ENCODE measurements at places on chromosomes 5 and 9. TPM values are rescaled to one million over a fixed set of nuclear protein-coding genes. Genes with fewer than 3 reads are reported as not detected.

DNA sequence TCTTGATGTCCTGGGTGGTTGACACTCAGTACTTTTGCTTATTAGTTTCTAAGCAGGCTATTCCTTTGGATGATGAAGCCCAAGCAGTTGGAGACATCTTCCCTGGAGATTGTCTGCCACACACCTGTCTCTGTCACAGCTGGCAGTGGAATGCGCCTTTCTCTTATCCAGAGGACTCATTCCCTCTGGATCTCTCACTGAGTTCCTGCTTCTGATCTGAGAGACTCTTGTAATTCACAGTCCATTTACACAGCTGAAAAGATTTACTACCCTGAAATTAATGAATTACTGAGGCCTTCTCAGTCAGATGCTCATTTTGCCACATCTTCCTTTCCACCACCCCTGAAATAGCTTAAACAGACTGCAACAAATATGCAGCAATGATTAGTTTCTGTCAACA, 15.9 kb downstream of the TAL2 start:
- H3K27me3 ChIP-seq, result no peaks in the 10 kb centered on the region
- H3K4me1 ChIP-seq, result no peaks in the 10 kb centered on the region
- no peak for DNase-seq
- no peak overlapping the region for H3K27ac ChIP-seq

ANKRD20A1 gene
- total RNA-seq, result 0.10 TPM

- H3K4me1 ChIP-seq, result no peaks in the 10 kb centered on the region
- H3K36me3 ChIP-seq, result no peaks in the 10 kb centered on the region
- no peak overlapping the region for H3K4me3 ChIP-seq
- DNase-seq, result no peak
- H3K27me3 ChIP-seq, result no peaks in the 10 kb centered on the region
- H3K27ac ChIP-seq, result no peak overlapping the region
Measured at GRCh38 chr5:167999182-167999581, 292.3 kb upstream of the WWC1 start.

- H3K4me3 ChIP-seq, result no peak overlapping the region
- no peak for DNase-seq
- peaks cover 6% of the 10 kb centered on the region for H3K4me1 ChIP-seq
- no peaks in the 10 kb centered on the region for H3K36me3 ChIP-seq
- no peak overlapping the region for H3K27ac ChIP-seq
Measured at GRCh38 chr5:79189439-79190234, 46.3 kb upstream of the JMY start.

GRCh38 chr9:134071149-134071548, 3.3 kb upstream of the BRD3 start:
- no peak for DNase-seq
- H3K4me3 ChIP-seq, result no peak overlapping the region
- no peaks in the 10 kb centered on the region for H3K36me3 ChIP-seq
- no peak overlapping the region for H3K27ac ChIP-seq

DNA sequence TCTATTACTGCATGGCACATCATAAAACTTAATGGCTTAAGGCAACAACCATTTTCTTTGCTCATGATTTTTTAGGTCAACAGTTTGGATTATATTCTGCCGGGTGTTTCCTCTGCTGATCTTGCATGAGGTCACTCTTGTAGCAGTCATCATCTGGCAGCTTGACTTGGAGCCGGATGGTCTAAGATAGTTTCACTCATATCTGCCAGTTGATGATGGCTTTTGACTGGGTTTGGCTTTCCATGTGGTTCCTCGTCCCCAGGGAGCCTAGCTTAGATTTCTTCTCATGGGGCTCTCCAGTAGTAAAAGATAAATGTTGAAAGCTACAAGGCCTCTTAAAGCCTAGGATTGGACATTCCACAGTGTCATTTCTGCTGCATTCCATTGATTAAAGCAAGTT, 27.4 kb downstream of the LNPEP start:
- H3K4me1 ChIP-seq, result peaks cover 11% of the 10 kb centered on the region
- H3K4me3 ChIP-seq, result no peak overlapping the region
- H3K27me3 ChIP-seq, result no peaks in the 10 kb centered on the region
- DNase-seq, result no peak

DNA sequence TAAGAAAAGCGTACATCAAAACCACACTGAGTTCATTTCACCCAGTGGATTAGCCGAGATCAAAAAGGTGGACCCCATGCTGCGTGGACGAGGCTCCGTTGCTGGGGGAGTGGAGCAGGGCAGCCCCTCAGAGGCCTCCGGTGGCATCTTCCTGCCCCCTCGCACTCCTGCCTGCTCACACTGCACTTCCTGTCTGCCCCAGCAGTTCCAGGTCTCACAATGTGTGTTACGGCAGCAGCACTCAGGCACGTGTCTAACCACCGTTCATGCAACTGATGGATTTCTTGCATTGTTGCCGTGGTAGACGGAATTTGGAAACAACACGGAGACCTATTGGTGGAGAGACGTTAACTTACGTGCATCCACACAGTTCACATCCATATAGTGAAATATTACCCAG, 196.6 kb upstream of the OTULINL start:
- H3K4me3 ChIP-seq, result no peak overlapping the region
- no peaks in the 10 kb centered on the region for H3K4me1 ChIP-seq
- no peak overlapping the region for H3K27ac ChIP-seq
- H3K36me3 ChIP-seq, result peaks cover 87% of the 10 kb centered on the region
- no peaks in the 10 kb centered on the region for H3K27me3 ChIP-seq
- no peak for DNase-seq

DNA sequence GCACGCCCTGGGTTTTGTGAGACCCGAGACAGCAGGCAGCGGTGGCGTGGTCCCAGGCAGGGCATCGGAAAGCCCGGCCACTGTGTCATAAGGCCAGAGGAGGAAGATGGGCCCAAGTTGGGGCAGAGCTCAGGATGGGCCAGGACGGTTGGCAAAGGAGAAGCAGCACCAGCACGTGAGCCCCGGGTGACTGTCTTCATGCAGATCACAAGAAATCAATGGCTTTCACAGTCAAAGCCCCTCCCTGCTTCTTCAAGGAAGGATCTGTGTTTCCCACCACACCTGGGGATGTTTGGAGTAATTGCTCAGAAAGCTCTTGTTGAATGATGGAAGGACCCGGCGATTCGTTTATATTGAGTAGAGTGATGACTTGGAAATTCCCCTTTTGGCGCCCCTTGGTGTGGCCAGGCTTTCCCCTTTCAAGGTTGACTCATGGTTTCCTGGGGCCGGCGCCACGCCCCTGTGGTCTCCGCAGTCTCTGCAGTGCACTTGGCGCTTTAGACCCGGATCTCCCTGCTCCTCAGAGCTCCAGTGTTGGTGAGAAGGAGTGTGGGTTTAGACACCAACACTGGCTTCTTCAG, 52.1 kb downstream of the IL31RA start:
- no peak overlapping the region for H3K27ac ChIP-seq
- no peak overlapping the region for H3K4me3 ChIP-seq
- H3K27me3 ChIP-seq, result no peaks in the 10 kb centered on the region
- DNase-seq, result peak; percentile 60

DNA sequence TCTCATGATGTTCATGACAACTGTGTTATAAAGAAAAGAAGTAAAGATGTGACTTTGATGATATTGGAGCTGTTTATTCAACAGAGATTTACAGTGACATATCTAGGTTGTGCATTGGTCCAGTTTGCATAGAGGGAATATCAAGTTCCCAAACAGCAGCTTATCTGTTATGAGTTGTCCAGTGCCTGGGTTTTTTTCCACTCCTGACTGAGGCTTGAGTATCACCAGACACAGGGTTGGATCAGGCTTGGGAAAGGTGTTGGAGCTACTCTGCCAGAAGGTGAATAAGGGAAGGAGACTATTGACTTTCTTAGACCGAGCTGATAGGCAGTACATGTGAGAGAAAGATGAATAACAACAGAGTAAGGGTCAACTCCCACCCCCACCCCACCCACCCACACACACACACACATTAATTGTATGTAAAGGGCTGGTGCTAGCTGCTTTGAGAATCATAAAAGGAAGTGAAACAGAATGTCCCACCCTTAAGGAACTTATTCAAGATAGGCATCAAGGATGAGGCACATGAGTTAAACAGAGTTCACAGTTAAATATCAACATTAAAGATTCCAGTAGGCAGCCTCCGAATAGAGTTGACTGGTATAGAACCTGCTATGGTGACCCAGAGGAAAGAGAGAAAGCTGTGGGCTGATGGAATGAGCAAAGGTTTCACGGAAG, 33.0 kb upstream of the RASGRF2 start:
- no peaks in the 10 kb centered on the region for H3K36me3 ChIP-seq
- DNase-seq, result no peak
- H3K4me3 ChIP-seq, result no peak overlapping the region
- peaks cover 9% of the 10 kb centered on the region for H3K27me3 ChIP-seq

IRX2 gene
- 35.4 TPM for total RNA-seq

DNA sequence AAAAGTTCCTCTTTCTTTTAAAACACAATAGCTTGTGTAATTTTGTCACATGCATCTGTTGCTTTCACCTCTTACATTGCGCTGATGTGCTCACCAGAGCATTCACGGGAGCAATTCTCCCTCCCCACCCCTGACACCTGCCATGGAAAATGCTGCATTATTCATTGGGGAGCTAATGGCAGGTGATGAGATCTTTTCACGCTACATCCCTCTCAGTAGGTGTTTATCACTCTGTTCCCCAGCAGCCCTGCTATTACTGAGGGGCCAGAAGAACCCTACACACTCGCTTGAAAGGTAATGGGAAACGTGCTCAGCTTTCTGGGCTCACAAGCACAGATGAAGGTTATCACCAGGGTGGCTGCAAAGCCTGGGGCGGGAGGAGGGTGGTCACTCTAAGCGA, 398.0 kb downstream of the PSAT1 start:
- peaks cover 4% of the 10 kb centered on the region for H3K36me3 ChIP-seq
- H3K4me1 ChIP-seq, result no peaks in the 10 kb centered on the region
- no peak overlapping the region for H3K4me3 ChIP-seq
- no peak for DNase-seq
- no peak overlapping the region for H3K27ac ChIP-seq

- peaks cover 15% of the 10 kb centered on the region for H3K4me1 ChIP-seq
- no peaks in the 10 kb centered on the region for H3K27me3 ChIP-seq
- peaks cover 5% of the 10 kb centered on the region for H3K36me3 ChIP-seq
- DNase-seq, result peak; percentile 27
- H3K27ac ChIP-seq, result peak overlapping the region; percentile 90
Measured at GRCh38 chr5:72815580-72816283, 729 bp upstream of the TNPO1 start.

GRCh38 chr9:136403538-136403914, 3.6 kb upstream of the SNAPC4 start:
- H3K27ac ChIP-seq, result no peak overlapping the region
- H3K4me3 ChIP-seq, result no peak overlapping the region
- H3K27me3 ChIP-seq, result no peaks in the 10 kb centered on the region

GRCh38 chr9:92183449-92183848, 68.2 kb upstream of the SPTLC1 start:
- H3K27me3 ChIP-seq, result peaks cover 17% of the 10 kb centered on the region
- no peak for DNase-seq
- peaks cover 5% of the 10 kb centered on the region for H3K4me1 ChIP-seq
- no peaks in the 10 kb centered on the region for H3K36me3 ChIP-seq

TAF1L gene
- not detected for total RNA-seq

- H3K36me3 ChIP-seq, result no peaks in the 10 kb centered on the region
- H3K27me3 ChIP-seq, result peaks cover 32% of the 10 kb centered on the region
- H3K4me3 ChIP-seq, result no peak overlapping the region
- H3K4me1 ChIP-seq, result no peaks in the 10 kb centered on the region
Measured at GRCh38 chr5:10977011-10977410, 216.0 kb upstream of the DAP start.

GRCh38 chr5:1545805-1546355, 22.1 kb upstream of the LPCAT1 start:
- H3K4me1 ChIP-seq, result peaks cover 11% of the 10 kb centered on the region
- H3K27ac ChIP-seq, result no peak overlapping the region
- H3K36me3 ChIP-seq, result peaks cover 4% of the 10 kb centered on the region
- H3K27me3 ChIP-seq, result peaks cover 59% of the 10 kb centered on the region

GRCh38 chr5:175837171-175837699, 34.1 kb upstream of the CPLX2 start:
- H3K4me1 ChIP-seq, result no peaks in the 10 kb centered on the region
- H3K36me3 ChIP-seq, result no peaks in the 10 kb centered on the region
- H3K27ac ChIP-seq, result no peak overlapping the region
- H3K27me3 ChIP-seq, result no peaks in the 10 kb centered on the region
- DNase-seq, result no peak

GRCh38 chr5:35922468-35922867, 16.0 kb downstream of the CAPSL start:
- no peak overlapping the region for H3K27ac ChIP-seq
- peaks cover 25% of the 10 kb centered on the region for H3K27me3 ChIP-seq
- H3K36me3 ChIP-seq, result peaks cover 5% of the 10 kb centered on the region
- H3K4me3 ChIP-seq, result no peak overlapping the region

DNA sequence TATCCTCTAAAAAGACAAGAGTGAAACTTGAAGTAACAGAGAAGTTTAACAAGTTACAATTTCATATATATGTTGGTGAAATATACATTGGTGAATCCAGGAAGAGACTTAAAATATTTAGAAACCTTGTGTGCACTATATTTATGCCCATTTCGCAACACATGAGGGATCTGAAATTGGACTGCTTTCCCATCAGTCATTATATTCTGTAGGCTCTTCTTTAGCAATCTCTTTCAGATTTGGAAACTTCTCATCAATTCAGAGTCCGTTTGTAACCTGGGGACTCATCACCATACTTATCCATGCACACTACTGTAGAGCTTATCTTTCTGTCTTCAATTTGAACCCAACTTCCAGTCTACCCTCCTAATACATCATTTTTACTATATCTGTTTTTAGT, 2.1 kb downstream of the ITGA1 start:
- H3K4me1 ChIP-seq, result peaks cover 21% of the 10 kb centered on the region
- H3K36me3 ChIP-seq, result no peaks in the 10 kb centered on the region
- H3K27me3 ChIP-seq, result no peaks in the 10 kb centered on the region
- no peak overlapping the region for H3K27ac ChIP-seq

GRCh38 chr5:113489299-113489698, 1.0 kb upstream of the MCC start:
- H3K4me1 ChIP-seq, result peaks cover 20% of the 10 kb centered on the region
- H3K27ac ChIP-seq, result peak overlapping the region; percentile 82
- peaks cover 8% of the 10 kb centered on the region for H3K36me3 ChIP-seq
- DNase-seq, result peak; percentile 99

PCDHGA8 gene
- total RNA-seq, result 0.56 TPM

DNA sequence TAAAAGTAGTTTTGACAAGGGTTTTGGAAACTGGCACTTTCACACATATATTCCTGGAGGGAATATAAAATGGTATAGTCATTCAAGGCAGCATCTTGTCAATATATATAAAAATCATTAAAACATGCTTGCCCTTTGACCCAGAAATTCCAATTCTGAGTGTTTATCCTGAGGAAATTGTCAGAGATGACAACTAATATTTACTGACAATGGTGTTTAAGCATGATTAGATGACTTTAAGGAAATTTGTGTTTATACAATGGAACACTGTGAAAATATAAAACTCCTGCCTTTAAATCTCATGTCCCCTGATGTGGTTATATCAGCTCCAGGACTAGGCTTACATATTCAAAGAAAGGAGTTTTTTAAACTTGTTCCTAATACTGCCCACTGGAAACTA, 25.6 kb downstream of the PCSK1 start:
- peak overlapping the region; percentile 98 for H3K27ac ChIP-seq
- H3K27me3 ChIP-seq, result no peaks in the 10 kb centered on the region
- no peaks in the 10 kb centered on the region for H3K36me3 ChIP-seq
- peaks cover 22% of the 10 kb centered on the region for H3K4me1 ChIP-seq
- peak overlapping the region; percentile 61 for H3K4me3 ChIP-seq
- DNase-seq, result no peak

Data from MCF 10A (cell line).